ENCODE measurements at places on chromosomes 11 and 22.
A peak's percentile ranks its signal among the peaks of the same experiment; 100 is the strongest.

DNA sequence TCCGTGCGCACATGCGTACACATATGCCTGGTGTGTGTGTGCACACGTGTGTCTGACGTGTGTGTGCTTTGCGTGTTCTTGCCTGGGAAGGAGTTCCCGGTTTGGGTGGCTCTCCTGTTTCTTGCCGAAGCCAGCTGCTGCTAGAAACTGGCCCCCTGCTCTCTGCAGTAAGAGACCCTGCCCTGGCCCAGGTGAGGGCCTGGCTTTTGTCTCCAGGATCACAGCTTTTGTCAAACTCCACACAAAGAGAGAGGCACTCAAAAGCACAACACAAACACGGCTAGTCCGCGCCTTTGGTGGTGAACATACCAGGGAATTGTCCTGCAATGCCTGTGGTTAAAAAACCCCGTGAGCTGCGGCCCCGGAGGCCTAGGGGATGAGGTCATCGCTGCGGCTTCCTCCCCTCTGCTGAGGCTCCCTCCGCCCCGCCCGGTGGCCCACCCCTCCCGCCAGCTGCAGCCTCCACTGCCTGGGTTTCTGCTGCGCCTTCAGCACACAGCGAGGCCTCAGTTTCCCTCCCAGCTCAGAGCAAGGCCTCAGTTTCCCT, 88.9 kb downstream of the KCNQ1 start:
- peak; percentile 82 for DNase-seq

- DNase-seq = no peak
Observed at GRCh38 chr11:18111005-18111404, 5.1 kb upstream of the SAAL1 start.

DNA sequence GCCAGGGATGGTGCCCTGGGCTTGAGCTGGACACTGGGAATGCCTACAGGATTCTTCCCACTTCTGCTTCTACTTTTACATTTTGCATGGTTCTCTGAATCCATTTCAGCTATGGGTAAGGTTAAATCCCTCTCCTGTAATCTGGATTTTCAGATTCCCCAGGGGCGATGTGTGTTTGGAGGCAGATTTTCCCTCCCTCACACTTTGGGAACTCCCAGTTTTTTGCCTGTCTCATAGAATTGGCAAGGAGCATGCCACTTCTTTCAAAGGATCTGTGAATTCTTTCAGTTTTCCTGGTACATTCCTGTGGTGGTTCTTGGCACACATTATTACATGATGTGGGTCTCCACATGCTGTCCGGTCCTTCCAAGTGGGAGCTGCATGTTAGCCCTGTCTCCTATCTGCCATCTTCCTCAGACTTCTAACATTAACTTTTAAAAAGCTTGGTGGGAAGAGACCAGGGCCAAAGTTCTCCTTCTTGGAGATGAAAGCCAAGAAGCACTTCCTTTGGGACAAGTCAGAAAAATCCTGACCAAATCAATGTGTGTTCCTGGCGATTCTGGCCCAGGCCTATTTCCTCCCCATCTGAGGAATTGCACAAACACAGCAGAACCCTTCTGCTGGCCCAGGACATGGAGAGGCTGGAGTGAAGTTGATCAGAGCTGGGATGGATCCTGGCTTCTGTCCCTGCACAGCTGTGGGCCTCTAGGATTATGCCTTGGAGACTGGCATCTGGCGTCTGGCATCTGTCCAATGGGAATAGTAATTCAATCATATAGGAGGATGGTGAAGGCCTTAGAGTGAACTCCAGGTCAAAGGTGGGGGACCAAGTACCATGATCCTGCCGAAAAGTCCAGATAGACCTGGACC, 5.4 kb upstream of the APOL2 start:
- no peak for DNase-seq

GRCh38 chr11:86162239-86162638, 82.3 kb upstream of the EED start:
- no peak for DNase-seq

DNA sequence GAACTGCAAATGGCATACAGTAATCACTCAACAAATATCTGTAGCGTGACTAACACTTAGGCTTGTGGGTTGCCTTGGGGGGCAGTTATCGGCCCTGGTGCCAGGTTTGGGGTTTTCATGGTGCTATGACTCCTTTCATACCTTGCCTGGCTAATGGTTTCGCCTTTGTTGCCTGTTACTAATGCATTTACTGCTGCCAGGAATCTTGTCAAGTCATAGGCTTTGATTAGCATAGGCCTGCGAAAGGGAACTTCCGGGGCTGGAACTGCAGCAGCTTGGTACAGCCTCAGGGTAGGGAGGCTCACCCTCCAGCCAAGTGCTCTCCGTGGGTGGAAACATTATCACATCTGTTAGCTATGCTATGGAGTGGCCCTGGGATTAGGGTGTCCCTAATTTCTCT, 13.2 kb downstream of the SLC25A18 start:
- no peak for DNase-seq

DNA sequence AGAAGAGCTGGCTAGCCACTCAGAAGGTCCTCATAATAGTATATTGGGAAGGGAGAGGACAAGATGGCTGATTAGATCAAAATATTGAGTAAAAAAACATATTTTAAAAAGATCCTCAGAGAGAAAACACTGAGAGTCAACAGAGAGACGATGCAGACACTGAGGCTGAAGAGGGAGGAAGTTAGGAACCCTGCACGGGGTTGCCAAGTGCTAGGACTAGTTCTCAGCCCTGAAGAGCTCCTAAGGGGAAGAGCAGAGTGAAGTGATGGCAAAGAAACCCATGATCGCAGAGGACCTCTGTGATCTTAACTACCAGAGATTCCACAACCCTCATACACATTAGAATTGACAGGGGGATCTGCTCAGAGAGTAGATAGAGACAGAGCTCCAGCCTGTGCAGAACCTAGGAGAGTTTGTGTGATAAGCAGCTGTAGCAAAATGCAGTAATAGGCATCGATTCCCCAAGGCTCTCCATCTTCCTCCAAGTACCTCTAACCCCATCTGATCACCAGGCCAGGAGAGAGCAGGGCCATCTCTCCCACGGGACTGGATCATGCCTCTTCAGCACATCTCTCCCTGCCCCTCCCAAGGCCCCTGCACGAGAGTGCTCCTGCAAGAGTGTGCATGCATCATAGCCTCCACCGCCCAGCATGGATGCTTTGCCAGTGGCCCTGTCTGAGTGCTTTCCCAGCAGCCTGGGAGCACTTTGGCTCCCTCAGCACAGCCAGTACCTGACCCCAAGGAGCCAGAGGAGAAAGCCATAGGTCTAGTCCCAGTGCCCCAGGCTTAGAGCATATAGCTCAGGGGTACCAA, 41.2 kb upstream of the ARL14EP start:
- no peak for DNase-seq

GRCh38 chr11:76327202-76327601, 53.7 kb downstream of the THAP12 start:
- DNase-seq = no peak

DNA sequence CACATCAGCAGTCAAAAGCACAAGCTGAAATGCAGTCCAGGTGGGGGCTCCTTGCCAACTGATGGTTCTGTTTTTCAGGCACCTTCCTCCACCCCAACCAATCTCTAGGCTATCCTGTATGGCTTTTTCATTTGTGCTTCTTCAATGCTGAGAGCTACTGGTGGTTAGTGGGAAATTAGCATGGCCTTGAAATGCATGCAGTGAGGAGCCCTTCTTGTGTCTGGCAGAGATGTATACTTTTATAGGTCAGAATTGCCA, 167.4 kb downstream of the NAV2 start:
- DNase-seq = no peak

- DNase-seq = peak; percentile 0
Observed at GRCh38 chr11:61194169-61194671, 9.1 kb upstream of the PGA3 start.

- no peak for DNase-seq
Observed at GRCh38 chr11:67463680-67464410, 5.2 kb downstream of the TMEM134 start.

DNA sequence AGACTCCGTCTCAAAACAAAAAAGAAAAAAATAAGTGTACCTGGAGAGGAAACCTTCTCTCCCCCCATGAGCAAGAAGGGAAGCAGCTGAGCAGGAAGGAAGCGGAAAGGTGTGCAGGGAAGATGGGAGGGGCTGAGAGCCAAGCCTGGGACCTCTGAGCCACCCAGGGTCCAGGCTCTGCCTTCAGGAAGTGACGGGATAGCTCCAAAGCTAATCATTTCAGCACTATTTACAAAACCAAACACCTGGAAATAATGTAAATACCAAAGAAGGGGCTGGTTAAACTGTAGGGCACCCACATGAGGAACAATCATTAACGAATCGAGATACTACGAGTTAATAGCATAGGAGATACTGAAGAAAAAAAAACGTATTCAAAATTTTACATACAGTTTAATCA, 27.9 kb downstream of the ARRB1 start:
- DNase-seq = no peak

DNA sequence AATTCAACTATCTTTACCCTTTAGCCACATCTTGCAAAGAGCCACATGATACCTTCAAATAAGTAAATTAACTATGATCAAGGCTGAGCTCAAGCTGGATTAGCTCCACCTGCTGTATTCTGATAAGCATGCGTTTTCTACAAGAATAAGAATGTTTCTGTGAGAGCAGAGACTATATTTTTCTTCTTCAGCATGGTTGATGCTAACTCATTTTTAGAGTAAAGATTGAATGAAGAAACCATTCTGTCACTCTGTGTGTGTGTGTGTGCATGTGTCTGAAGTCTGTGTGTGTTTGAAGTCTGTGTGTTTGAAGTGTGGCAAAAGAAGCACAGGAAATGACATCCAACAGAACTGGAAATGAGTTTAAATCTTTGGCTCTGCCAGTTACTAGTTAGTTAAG, 12.0 kb upstream of the LAYN start:
- DNase-seq = no peak

- DNase-seq = no peak
Observed at GRCh38 chr11:72522186-72522585, 87.9 kb upstream of the CLPB start.

DNA sequence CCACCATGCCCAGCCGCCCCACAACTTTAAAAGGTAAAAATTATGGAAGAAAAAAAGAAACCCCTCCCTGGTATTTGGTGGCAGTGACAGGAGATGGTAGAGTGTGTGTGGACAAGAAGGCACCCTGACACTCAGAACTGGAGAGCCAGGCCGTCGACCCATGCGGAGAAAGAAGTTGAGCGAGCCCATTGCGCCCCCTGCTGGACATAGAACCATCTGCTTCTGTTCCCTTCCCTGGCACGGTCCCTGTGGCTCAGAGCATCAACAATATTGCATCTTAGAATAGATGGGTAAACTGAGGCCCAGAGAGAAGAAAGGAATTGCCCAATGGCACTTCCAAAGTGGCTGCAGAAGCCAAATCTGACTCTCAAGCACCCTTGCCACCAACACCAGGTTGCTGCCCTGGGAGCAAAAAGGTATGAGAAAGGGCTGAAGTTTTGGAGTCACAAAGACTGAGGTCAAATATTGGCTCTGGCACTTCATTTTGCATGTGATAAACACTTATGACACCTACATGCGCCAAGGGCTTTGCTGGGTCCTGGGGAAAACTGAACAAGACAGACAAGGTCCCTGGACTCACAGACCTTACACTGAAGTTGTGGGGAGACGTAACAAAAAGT, 8.6 kb downstream of the MRPL11 start:
- DNase-seq = peak; percentile 83

DNA sequence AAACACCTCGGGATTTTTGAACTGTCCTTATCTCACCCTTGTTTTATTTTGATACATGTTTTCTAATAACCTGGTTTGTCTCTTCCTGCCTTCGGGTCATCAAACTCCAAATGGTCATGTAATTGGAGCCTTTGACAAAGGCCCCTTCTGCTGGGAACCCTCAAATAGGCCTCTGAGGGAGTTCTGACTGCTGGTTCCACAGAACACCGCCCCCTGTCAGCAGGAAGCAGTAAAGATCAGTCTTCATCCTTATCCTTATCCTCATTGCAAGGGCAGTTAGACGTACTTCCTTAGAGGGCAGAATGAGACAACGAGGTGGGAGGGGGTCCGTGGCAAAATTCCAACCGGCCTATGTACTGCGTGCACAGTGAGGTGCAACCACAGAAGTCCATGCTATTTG, 12.1 kb downstream of the TRIM51 start:
- no peak for DNase-seq

DNA sequence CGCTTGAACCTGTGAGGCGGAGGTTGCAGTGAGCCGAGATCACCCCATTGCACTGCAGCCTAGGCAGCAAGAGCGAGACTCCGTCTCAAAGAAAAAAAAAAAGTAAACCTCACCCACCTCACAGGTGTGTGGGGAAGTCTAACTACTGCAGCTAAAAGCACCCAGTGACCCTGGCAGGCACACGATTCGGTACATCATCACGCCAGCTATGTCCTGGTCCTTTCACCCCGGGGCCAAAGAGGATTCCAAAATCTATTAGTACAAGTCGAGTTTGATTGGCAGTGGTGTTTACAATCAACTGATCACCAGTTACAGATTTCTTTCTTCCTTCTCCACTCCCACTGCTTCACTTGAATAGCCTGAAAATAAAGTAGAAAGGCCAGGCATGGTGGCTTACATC, 6.3 kb downstream of the TST start:
- DNase-seq = no peak

DNA sequence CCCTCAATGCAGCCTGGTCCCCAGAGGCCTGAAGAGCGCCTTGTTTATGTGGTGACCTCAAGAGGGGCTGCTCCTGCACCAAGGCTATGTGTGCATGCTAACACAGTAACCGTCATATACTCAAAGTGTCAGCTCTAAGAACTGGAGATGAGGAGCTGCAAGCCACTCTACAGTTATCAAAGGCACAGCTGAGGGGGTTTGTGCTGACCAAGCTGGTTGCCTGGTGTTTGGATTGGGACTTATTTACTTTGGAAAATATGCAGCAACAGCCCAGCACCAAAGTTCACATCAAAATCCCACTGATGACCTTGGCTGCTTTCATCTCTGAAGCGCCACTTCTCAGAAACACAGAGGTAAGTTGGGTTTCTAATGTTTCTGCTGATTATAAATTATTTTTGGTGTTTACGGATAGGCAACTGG, at the start of gene SERPIND1:
SERPIND1 (plus strand) TSS at position 321 of the 420 bp plus-strand sequence. CDS start 5,200 bp downstream, outside the sequence.
- DNase-seq = no peak

- DNase-seq = no peak
Observed at GRCh38 chr11:64629103-64629502, 38.1 kb downstream of the SLC22A12 start.

DNA sequence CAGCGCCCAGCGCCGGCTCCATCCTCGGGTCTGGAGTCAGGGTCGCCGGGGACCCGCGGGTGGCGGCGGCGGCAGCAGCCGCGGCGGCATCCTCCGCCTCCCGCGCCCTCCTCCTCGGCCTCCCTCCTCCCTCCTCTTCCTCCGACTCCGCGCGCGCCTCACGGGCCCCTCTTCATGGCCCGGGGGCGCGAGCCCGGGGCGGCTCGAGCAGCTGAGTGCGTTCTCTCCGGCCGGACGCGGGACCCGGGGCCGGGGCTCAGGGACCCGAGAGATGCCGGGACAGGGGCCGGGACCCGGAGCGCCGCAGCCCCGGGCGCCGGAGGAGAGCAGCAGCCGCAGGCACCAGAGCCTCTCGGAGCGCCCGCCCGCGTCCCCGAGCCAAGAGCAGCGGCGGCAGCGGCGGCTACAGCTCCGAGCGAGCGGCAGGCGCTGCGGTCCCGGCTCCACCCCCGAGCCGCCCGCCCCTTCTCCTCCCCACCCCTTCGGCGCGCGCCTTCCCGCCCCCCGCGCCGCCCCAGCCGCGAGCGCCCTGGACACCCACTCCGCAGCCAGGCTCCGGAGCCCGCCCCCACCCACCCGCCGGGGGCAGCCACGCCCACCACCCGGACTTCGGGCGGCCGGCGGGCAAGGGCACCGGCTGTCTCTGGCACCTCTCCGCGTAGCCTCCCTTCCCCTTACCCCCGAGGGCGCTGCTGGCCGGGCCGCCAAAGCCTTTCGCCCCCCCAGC, at the start of gene CHST1:
CHST1 (minus strand) TSS at position 417 of the 727 bp plus-strand sequence. CDS start 14,699 bp downstream, outside the sequence.
- DNase-seq = peak; percentile 66

- peak; percentile 14 for DNase-seq
Observed at GRCh38 chr11:123903932-123904331, 2.0 kb downstream of the OR8D4 start.

Data from GM13977 (cell line).